ENCODE measurements at places on chromosomes 5 and 9.
A peak's percentile ranks its signal among the peaks of the same experiment; 100 is the strongest.

DNA sequence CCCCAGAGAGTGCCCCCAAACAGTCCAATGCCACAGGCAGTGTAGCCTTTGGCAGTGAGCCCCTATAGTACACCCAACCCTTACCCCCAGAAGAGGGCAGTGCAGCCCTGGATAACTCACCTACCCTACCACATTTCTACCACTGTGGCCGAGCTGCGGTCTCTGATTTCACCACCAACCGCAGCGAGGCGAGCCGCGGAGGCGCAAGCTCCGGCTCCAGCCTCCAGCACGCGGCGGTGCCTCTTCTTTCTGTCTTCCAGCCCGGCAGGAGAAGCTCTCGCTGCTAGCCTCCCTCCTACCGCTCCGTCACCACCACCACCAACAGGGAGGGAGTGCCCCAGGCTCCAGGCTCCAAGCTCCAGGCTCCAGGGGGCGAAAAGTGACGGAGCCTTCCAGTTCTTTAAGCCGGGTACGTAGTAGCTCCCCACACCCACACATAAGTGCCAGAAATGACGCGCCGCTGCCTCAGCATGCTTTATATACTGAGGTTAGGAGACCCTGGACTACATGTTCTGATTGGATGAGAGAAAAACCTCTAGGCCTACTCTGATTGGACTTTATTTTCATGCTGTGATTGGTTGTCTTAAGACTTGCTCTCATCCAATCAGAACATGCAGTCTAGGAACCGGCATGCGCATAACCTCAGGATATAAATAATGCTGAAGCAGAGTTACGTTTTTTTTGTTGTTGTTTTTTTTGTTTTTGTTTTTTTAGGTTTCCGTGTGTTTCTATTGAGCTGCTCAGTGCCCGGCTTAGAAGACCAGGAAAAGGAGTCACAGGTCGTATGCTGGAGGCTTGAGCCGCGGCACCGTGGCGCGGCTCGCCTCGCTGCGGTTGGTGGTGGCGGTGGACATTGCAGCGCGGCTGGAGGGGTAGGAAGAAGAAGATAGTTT is at the start of gene PCAT7:
Gene PCAT7 (plus strand): TSS at position 645 of the 893 bp plus-strand sequence.
- peak; percentile 83 for DNase-seq

GRCh38 chr5:157858527-157859226 is at the start of gene CLINT1:
TSS of gene CLINT1 (minus strand) at chr5:157859145. CDS start at chr5:157858970, 175 bp downstream.
- DNase-seq = peak; percentile 93

- no peak for DNase-seq
Observed at GRCh38 chr5:135891268-135891667, 4.4 kb downstream of the IL9 start.

DNA sequence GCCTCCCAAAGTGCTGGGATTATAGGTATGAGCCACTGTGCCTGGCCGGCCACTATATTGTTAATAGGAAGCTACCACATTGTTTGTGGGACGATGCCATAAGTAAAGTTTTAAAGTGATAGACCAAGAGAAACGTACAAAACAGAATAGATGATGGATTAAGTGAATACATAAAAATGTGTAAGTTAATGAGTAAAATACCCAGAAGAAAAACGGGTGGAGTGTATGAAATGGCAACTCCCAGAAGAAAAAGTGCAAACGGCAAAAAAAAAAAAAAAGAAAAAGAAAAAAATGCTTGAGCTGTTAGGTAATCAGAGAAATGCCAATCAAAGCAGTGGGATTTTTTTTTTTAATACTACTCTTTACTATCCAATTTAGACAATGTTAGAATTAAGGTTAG is 246.0 kb downstream of the PDZD2 start:
- no peak for DNase-seq

GRCh38 chr5:139593716-139594319 is 32.7 kb downstream of the UBE2D2 start:
- no peak for DNase-seq

- DNase-seq = no peak
Observed at GRCh38 chr9:83133316-83133715, 70.4 kb upstream of the RASEF start.

DNA sequence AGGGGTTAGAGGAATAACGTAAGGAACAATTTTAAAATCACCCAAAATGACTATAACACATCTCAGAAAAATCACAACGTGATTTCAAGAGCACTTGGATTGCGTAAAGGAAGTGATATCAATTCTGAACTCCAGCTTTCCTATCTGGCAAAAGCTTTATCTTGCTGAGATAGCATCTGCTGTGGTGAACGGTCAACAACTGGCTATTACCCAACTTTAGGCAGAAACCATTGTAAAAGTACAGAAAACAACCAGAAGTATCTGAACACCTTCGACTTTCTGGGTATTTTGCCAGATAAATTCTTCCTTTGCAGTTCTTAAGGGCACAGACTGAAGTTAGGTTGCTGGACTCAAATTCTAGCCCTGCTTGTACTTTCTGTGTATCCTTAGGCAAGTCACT is 9.2 kb downstream of the ABLIM3 start:
- DNase-seq = no peak

DNA sequence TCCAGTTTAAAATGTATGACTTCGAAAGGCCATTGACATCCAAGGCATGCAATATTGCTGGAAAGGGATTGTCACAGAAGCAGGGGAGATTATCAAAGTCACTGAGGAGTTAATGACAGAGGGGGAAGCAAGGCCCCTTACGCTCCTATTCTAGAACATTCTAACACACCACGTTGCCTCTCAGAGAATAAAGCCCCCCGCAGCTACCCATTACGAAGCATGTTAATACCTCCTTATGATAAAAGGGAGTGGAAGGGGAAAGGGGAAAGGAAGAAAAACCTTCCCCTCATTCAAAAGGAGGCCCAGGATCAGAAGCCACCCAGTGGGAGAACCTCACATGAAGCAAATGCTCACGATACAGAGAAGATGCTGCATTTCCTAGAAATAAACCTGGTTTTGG is 213.6 kb downstream of the DAB2IP start:
- no peak for DNase-seq

DNA sequence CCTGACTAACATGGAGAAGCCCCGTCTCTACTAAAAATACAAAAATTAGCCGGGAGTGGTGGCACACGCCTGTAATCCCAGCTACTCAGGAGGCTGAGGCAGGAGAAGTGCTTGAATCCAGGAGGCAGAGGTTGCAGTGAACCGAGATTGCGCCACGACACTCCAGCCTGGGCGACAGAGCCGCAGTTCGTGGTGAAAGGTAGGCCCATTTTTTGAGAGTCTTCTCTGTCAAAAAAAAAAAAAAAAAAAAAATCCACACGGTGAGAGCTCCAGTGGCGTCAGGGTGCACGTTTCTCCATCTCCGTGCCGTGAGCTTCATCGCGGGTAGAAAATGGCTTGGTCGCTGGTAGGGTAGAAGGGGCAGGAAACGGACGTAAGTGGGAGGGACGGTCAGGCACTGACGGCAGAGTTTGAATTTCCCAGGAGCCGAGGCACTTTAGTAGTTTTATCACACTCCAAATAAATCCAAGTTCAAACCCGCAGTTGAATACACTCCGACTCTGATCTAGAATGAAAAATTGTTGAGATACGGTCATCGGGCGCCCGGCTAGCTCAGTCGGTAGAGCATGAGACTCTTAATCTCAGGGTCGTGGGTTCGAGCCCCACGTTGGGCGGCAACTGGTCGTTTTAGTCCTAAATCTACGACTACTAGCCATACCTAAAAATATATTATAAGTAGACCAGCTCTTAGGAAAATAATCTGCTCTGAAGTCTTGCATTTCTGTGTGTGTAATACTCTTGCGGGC is 2.4 kb upstream of the TRIM7 start:
- DNase-seq = peak; percentile 53

- no peak for DNase-seq
Observed at GRCh38 chr5:52043137-52043536, 659.9 kb downstream of the ISL1 start.

DNA sequence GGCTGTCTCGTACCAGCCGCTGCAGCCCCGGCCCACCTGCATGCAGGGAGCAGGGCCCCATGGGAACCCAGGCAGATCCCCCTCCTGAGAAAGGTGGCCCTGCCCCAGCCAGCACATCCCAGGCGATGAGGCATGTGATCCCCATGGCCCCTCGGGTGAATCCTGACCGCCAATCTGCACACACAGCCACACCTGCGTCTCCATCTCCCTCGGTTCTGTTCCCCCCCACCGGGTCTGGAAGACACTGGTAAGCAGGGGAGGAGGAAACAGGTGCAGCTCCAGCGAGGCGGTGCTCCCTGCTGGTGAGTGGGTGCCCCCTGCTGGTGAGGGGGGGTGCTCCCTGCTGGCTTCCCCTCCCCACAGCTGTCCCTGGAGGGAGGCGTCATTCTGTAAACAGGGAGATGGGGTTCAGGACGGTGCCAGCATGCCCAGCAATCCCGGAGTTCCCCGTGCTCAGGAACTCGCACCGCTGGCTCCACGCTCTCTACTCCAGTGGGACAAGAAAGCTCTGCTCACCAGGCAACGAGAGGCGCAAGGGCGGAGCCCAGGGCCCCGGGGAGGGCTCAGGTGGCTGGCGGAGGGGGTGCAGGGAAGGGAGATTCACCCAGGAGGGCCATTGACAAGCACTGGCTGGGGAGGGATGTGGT is 28.4 kb upstream of the SLC12A7 start:
- DNase-seq = peak; percentile 73

DNA sequence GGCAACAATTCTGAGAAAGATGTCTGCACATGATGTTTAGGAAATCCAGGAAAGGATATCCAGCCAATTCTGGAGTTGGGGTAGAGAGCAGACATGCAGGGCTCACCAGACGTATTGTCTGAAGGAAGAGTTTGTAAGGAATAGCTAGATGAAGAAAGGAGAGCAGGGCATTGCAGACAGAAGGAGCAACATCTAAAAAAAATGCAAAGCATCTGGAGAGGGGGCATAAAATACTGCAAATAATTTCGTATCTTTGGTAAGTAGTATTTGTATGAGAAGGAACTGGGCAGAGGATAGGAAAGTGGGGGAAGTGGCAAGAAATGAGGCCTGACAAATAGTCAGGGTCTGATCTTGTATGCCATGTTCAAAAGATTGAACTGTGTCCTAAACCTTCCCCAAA is 74.8 kb downstream of the MACIR start:
- no peak for DNase-seq

- DNase-seq = no peak
Observed at GRCh38 chr9:107874591-107875369, 385.2 kb upstream of the KLF4 start.

DNA sequence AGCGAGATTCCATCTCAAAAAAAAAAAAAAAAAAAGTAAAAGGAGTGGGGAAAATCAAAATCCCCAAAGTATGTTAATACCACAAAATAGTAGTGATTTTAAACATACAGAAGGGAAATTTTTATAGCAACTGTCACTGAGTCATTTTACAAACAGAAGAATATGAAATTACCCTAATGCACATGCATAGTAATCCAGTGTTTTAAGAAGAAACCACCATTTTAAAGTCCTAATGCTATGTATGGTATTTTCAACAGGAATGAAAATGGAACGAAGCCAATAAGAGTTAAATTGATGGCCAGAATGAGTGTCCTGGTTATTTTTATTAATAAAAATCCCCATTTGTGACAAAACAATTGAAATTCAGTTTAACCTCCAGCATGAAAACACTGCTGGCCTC is 26.7 kb upstream of the NXNL2 start:
- DNase-seq = no peak

GRCh38 chr9:35060548-35061207 is 11.7 kb downstream of the VCP start:
- no peak for DNase-seq

DNA sequence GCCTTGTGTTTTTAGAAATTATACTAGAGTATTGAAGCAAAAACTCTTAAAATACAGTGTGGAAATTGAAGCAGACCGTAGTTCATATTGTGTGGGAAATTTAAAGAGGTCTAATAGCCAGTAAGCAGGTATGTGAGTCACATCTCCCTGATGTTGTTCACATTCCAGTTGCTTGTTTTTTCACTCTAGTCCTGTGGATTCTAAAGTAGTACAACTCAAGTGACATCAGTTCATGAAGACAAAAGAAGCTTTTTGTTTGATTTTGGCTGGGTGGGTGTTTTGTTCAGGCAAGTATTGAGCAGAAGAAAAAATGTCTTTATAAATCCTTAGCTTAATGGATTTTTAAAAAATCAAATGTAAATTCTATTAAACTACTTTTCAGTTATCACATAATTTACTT is 216.2 kb downstream of the MAN2A1 start:
- no peak for DNase-seq

DNA sequence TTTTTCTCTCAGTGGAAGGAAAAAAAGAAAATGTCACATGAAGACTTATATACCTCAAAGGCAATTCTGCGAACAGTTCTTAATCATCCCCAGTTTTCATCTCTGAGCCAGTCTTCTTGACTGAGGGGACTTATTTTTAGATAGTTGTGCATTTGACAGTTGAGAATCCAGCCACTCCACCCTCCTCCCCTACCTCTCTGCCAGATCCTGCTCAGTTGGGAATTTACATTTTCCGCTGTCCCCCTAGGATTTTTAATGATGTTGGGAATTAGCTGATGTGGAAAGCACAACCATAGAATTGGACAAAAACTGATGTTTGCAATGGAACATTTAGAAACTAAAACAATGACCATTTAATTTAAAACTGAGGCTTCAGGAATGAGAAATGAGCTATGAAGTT is 194.3 kb upstream of the PIK3R1 start:
- DNase-seq = no peak

GRCh38 chr5:139869042-139869790 is 73.6 kb downstream of the PSD2 start:
- DNase-seq = no peak

GRCh38 chr5:66959653-66960052 is 236.9 kb downstream of the CD180 start:
- no peak for DNase-seq

GRCh38 chr5:178086266-178086665 is 27.1 kb upstream of the N4BP3 start:
- no peak for DNase-seq

GRCh38 chr5:143041-143440 is 48.3 kb upstream of the LRRC14B start:
- DNase-seq = no peak

DNA sequence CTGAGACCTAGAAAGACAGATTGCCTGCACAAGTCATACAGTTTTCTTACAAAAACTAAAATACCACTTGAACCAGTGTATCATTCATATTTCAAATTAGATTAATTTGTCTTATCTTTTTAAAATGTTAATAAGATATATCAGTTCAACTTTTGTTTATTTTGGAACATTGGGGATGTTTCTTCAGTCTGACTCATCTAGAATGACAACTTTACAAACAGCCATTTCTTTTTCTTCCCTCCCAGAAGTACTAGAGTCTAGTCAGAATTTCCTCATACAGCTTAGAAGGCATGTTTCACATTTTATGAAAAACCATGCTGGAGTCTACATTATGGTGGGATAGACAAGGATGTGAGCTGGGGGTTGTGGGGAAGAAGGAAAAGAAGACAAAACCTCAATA is 262.5 kb downstream of the NFIB start:
- no peak for DNase-seq

GRCh38 chr5:73031839-73032238 is 76.0 kb downstream of the FCHO2 start:
- DNase-seq = peak; percentile 25

- DNase-seq = no peak
Observed at GRCh38 chr5:146751781-146752401, 126.7 kb downstream of the PPP2R2B start.

- DNase-seq = no peak
Observed at GRCh38 chr5:55037046-55037771, 13.2 kb downstream of the GZMK start.

GRCh38 chr9:135324329-135324728 is 155.3 kb upstream of the PPP1R26 start:
- DNase-seq = peak; percentile 9

- no peak for DNase-seq
Observed at GRCh38 chr5:138661991-138662434, 86.8 kb upstream of the HSPA9 start.

GRCh38 chr5:109318455-109319108 is 91.2 kb downstream of the PJA2 start:
- DNase-seq = no peak

Data from D341Med (cell line).